ENCODE measurements at places on chromosomes 7 and 10.

DNA sequence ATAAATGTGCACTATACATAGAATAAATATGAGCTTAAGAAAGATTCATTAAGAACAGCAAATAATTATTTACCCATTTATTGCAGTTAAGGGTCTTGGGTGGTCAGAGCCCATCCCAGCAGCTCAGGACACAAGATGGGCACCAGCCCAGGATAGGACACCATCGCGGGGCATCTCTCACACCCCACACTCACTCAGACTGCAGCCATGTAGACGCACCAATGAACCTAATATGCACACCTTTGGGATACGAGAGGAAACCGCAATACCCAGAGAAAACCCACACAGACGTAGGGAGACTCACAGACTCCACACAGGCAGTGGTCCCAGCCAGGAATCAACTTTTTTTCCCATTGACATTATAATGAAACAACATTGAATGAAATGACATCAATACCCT, 36.0 kb downstream of the CARD11 start:
- DNase-seq, result no peak

DNA sequence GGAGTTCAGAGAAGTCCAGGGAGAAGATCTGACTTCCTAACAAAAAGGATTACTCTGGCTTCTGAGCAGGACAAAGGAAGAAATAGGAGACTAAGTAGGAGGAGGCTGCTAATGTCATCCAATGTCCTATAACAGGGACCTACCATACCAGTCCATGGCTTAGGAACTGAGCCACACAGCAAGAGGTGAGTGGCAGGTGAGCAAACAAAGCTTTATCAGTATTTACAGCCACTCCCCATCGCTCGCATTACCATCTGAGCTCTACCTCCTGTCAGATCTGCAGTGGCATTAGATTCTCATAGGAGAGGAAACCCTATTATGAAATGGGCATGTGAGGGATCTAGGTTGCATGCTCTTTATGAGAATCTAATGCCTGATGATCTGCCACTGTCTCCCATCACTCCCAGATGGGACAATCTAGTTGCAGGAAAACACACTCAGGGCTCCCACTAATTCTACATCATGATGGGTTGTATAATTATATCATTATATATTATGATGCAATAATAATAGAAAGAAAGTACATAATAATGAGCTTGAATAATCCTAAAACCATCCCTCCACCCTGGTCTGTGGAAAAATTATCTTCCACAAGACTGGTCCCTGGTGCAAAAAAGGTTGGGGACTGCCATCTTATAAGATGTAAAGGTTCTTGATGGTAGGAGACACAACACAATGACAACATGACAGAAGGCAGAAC, 487.4 kb downstream of the PLXDC2 start:
- DNase-seq, result no peak

DNA sequence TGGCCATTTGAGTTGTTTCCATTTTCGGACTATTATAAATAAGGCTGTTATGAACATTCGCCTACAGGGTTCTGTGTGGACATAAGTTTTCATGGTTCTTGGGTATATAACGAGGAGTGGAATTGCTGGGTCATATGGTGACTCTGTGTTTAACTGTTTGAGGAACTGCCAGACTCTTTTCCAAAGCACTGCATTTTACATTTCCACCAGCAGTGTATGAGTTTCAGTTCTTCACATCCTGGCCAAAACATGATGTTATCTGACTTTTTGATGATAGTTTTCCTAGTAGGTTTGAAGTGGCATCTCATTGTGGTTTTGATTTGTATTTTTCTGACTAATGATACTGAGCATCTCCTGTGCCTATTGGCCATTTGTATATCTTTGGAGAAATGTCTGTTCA, 5.4 kb downstream of the SUV39H2 start:
- DNase-seq, result no peak

DNA sequence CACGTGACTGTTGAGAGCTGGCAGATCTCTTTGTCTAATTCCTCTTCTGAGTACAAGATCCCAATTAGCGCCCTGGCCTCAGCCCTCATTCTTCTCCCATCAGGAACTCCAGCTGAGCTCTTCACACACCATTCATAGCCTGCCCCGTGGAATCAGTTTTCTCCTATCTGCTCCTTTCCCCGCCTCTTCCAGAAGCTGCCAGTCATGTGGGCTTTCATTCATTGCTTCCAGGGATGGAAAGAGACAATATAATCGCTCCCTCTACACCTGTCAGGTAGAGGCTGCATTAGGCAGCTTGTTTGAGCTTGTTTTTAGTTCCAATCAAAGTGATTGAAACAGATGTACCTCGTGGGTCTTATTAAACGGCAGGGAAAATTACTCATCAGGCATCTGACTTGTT, 515.8 kb downstream of the TYW1 start:
- DNase-seq, result no peak

DNA sequence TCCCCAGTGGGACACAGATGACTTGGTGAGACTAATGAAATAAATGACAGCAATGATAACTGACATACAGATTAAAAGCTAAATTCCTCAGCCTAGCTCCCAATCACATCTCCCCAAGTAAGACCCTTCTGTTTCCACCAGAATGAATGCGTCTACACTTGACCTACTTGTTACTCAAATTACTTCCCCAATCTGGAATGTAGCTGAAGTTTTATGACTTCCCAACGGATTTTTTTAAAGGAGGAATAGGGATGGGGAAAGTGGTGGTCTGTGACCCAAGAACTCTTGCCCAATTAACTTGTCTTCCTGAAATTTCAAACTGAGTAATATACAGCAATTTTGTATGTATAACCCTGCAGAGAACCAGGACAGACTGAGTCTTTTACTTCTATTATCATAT, 9.1 kb downstream of the H2AZ2 start:
- no peak for DNase-seq

Data from RCC 7860 (cell line).